Omental fat pad (tissue), 4 donors: ENCODE measurements at places on chromosomes 7 and 10.

DNA sequence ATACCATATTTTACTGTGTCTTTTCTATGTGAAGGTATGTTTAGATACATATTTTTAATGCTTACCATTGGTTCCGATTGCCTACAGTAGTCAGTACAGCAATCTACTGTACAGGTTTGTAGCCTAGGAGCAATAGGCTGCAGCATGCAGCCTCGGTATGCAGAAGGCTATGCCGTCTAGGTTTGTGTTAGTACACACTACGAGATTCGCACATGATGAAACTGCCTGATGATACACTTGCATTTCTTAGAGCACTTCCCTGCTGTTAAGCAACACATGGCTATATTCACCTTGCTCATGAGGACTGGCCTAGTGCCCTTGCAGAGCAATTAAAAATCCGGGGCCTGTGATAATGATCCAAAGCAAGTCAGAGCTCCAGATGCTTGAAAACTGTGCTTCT is 62.4 kb downstream of the MKX start:
- DNase-seq = no peak

DNA sequence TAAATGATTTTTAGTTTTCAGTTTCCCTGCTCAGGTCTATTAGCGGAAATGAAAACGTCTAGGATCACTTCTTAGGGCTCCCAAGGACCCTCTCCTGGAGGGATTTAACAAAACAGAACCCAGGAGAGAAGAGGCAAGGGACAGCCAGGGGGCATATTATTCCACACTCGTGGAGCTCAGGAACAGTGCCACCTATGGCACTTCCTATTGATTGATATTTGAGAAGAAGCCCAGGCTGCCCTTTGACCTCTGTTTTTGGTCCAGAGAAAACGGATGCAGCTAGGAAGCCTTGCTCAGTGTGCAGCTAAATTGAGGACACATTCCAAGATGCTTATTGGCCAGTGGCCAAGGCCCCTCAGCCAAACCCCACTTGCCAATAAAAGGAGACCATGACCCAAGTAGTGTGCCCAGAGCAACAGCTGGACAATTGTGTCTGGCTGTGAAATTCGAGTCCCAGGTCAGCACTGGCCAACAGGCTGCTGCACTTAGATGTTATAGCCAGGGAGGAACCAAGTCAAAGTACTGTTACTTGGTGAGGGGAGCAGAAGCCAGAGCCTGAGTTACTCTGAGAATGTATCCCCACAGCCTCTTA is 24.0 kb upstream of the GPNMB start:
- DNase-seq = no peak

DNA sequence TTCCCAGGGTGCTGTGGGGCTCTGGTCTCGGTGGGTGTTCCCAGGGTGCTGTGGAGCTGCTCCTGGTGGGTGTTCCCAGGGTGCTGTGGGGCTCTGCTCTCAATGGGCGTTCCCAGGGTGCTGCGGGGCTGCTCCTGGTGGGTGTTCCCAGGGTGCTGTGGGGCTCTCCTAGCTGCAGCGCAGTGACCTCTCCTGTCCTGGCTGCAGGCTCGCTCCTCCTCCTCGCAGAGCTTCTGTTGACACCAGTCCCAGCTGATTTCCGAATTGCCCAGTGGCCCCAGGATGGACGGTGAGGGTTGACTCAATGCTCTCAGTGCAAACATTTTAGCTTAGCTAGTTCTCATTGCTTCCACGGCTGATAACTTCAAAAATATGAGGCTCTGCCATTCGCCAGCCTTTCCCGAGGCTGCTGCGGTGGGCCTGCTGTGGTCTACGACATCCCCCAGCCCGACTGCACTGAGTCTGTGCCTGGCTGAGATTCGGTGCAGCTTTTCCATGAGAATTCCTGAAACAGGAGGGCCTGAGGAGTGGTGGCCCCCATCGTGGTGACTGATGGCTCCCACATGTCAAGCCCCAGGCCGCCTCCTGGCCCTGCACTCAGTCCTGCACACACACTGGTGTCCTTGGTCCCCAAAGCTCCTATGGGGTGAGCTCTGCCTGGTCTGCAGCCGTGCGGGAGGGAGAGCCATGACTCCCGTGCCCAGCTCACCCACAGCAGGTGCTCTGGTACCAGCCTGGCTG is 58.3 kb upstream of the NKX6-2 start:
- DNase-seq = no peak

GRCh38 chr10:84344526-84344925 is 16.1 kb downstream of the CCSER2 start:
- no peak for DNase-seq

DNA sequence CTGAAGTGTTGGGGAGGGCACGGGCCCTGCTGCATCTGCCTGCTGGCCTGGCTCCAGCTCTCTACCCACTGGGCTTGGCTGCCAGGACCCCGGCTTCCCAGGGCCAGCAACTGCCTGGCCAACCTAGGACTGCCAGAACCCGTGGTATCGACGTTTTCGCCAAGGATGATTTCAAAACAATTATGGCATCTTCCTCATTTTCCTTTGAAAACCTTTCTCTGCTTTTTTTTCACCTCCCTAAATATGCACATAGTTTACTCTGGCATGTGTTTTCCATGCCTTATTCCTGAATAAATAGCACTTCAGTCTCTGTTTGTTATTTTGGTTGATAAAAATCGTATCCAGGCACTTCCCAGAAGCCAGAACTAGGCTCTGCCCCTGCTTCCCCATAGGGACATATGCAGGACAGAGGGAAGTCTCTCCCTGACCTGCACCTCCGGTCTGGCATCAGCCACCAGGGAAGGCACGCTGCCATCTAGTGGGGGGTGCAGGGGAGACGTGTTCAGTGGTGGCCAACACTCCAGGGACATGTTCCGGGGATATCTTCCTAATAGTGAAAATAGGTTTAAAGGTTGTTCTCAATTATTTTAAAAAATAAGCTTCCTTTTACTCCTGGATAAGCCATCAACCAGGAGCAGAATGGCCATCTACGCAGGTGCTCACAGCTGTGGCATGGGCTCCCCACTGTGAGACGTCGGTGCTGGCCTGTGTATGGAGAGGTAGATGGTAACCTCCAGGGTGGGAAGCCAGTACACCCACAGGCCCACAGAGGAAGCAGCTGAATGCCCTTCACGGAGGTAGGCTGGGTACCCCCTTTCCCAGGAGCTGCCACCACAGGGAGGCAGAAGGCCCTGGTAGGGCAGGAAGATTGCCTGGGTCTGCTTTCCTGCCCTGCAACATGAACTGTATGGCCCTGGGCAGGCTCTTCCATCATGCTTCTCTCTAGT is 30.7 kb upstream of the ANTXRL start:
- no peak for DNase-seq

GRCh38 chr10:75099952-75100763 is 11.3 kb upstream of the SAMD8 start:
- peak; percentile 79 for DNase-seq

DNA sequence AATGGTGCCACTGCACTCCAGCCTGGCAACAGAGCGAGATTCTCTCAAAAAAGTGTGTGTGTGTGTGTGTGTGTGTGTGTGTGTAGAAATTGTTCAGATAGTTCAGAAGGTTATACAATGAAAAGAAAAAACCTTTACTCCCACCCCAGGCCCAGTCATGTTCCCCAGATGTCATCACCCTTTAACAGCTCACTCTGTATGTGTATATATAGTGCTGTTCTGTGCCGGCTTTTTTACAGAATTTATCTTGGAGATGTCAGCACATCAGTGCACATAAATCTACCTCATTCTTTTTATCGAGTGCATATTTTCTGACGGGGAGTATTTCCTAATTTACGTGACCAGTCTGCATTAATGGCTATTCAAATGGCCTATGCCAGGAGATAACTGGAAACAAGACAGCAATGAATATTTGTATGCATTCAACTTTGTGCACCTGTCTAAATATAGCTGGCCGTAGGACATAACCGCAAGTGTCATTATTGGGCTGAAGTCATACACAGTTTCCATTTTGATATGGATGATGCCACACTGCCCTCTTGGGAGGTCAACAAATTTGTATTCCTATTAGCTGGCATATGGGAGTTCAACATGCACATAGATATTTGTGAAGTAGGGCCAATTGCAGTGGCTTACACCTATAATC is 11.7 kb downstream of the NIPSNAP2 start:
- no peak for DNase-seq

DNA sequence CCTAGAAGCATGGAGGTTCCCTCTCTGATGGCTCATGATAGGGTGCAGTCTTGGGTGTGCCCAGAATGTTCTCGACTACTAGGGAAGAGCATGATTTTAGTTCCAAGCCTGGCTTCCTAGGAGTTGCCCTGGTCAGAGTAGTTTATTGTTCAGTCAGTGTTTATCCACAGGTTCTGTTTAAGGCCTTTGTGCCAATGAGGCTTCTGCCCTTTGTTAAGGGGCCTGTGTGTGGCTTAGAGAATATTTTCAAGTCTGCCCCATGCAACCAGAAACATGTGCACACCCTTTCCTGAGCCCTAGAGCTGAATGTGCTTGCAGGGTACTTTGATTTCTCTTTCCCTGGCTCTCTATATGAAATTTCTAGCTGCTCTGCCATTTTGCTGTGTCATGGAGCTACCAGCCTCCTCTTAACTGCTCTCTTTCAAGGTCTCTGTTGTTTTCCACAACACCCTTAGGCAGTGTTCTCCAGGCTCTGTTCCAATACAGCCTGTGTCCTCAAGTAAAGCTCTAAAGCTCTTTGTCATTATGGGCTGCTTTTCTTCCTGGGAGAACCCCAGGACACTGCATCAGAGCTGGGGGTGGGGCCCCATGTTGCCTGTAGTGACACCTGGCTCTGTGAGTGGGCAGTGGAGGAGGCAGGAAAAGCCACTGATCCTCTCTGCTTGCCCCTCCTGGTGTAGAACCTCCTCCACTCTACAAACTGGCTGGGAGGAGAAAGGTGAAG is 34.1 kb upstream of the TSPAN33 start:
- no peak for DNase-seq

DNA sequence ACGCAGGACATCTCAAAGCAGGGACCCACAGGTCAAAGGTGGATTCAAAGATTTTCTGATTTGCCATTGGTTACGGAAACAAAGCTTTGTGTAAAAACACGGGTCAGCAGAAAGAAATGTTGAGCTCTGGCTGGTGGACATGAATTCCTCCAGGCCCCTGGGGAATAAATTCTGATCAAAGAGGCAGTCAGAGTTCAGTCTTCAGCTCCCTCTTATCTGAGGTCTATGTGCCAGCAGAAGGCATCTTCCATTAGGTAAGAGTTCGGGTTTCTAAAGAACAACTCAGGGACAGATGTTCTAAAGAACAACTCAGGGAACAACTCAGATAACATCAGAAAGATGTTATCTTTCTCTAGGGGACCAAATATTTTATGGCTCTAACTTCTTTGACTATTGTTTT is 64.9 kb upstream of the PALS2 start:
- DNase-seq = no peak

DNA sequence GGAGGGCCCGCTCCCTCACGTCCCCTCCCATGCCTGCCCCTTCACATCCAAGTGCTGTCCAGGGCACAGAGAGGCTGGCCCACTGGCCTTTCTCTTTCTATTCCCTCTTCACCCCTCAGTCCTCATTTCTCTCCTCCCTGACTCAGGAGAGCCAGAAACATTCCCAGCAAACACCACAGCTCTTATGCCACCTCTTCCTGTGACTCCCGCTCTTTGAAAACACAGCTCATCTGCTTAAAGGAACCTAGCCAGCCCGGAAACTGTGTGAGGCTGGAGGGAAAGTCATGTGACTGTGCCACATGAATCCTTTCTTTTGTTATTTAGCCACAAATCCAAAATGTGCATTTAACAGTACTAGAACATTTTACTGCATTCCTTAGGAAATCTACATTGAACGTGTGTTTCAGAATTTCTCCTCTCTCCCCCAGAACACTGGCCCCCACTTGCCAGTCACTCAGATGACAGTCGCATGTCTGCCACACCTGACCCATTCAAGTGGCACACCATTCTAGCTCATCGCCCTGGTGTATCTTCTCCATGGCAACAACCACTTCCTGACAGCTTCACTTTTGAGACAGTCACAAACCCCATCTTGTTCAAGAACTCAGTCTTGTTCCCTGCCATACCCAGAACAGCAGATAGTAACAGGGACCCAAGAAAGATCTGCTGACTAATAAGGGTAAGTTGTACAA is 42.8 kb downstream of the GRB10 start:
- DNase-seq = no peak

- no peak for DNase-seq
Measured at GRCh38 chr7:66503036-66503370, 125.7 kb upstream of the KCTD7 start.

DNA sequence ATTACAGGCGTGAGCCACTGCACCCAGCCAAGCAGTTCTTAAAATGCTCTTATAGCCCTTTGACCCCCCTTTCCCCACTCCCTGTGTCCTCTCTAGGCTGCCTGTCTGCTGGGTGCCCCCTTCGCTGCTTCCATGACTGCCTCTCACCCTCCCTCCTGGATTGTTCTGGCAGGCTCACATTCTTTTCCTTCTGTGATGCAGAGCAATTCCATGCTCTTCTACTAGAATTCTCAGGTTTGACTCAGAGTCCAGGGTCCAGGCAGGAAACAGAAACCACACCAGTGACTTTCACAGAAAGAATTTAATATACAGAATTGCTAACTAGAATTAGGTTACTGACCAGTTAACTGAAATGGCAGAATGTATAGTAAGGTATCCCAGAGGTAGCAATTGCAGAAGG is 244.8 kb downstream of the BAMBI start:
- DNase-seq = no peak

DNA sequence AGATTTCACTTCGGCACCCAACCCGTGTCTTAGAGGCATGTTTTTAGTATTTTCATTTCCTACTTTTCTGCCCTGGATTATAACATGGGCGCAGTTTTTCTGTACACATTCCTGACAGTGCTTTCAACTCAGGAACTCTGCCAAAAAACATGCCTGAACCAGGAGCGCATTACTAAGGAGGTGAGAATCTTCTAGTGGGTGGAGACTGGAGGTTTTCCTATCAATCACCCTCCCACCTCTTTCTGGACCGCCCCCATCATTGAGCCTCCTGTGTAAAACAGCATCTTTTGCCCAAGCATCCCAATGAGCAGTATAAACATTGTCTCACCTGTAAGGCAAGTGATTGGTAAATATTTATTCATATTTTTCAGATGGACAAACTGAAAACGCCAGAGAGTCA is 53.2 kb downstream of the STK17A start:
- no peak for DNase-seq

GRCh38 chr10:130954326-130954905 is 357.1 kb downstream of the TCERG1L start:
- no peak for DNase-seq

- DNase-seq = no peak
Measured at GRCh38 chr10:8778713-8779112, 724.2 kb downstream of the GATA3 start.

GRCh38 chr10:52597189-52597863 is 175.3 kb downstream of the MBL2 start:
- DNase-seq = no peak

GRCh38 chr10:62894156-62894555 is 78.0 kb upstream of the EGR2 start:
- no peak for DNase-seq

- no peak for DNase-seq
Measured at GRCh38 chr10:21396889-21397288, 128.6 kb downstream of the SKIDA1 start.

GRCh38 chr10:78146200-78146599 is 112.5 kb downstream of the RPS24 start:
- DNase-seq = no peak

DNA sequence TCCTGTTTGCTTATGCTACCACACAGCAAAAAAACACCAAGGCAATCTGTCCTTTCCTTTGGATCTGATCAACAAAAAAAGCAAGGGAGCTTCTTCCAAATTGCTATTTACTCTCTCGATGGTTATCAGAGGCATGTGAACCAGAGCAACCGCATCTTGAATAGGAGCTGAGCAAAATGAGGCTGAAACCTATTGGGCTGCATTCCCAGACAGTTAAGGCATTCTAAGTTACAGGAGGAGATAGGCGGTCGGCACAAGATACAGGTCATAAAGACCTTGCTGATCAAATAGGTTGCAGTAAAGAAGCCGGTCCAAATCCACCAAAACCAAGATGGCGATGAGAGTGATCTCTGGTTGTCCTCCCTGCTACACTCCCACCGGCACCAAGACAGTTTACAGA is 76.8 kb upstream of the FRMD4A start:
- DNase-seq = no peak
